Thoracic aorta endothelial cell (primary cell): ENCODE measurements at places on chromosomes 1 and 21. TPM values are rescaled to one million over a fixed set of nuclear protein-coding genes. Genes with fewer than 3 reads are reported as not detected.

The SAMSN1 gene
- 3.6 and 10.8 TPM in 2 replicates for total RNA-seq

The AZIN2 gene
- total RNA-seq = 1.2 and 1.4 TPM in 2 replicates

The PRKAA2 gene
- 10.0 and 11.2 TPM in 2 replicates for total RNA-seq

The OR10Z1 gene
- total RNA-seq = not detected in 2 replicates

The AK5 gene
- total RNA-seq = 0.65 and 8.2 TPM in 2 replicates

The TRMT1L gene
- 19.9 and 29.6 TPM in 2 replicates for total RNA-seq

The FCRL4 gene
- total RNA-seq = not detected in 2 replicates

The PGLYRP3 gene
- total RNA-seq = not detected in 2 replicates

The PROK1 gene
- not detected in 2 replicates for total RNA-seq

The SERTAD4 gene
- total RNA-seq = 2.7 and 4.7 TPM in 2 replicates

The RNU5D-1 gene
- total RNA-seq = not detected in 2 replicates

The ENTREP3 gene
- 11.8 and 15.3 TPM in 2 replicates for total RNA-seq

The POMGNT1 gene
- 39.5 and 49.2 TPM in 2 replicates for total RNA-seq

The TMEM222 gene
- total RNA-seq = 23.9 and 25.7 TPM in 2 replicates

The ANKRD35 gene
- 0.13 and 0.14 TPM in 2 replicates for total RNA-seq

The SLAMF9 gene
- total RNA-seq = not detected in 2 replicates

The SFN gene
- total RNA-seq = not detected in 2 replicates

The MAP10 gene
- total RNA-seq = 1.9 and 2.8 TPM in 2 replicates

The SYCP1 gene
- total RNA-seq = not detected in 2 replicates

The AIRE gene
- total RNA-seq = under 0.01 TPM in 1 of 2 replicates, not detected in the other

The FBLIM1 gene
- 410 and 466 TPM in 2 replicates for total RNA-seq

The CFHR2 gene
- total RNA-seq = not detected in 2 replicates

The S100A14 gene
- not detected in 2 replicates for total RNA-seq

The SYPL2 gene
- under 0.01 TPM in 1 of 2 replicates, not detected in the other for total RNA-seq

The FCN3 gene
- total RNA-seq = 0.14 TPM in 1 of 2 replicates, not detected in the other

The CYP4Z1 gene
- not detected in 2 replicates for total RNA-seq

The CFHR1 gene
- not detected in 2 replicates for total RNA-seq

The TFF3 gene
- total RNA-seq = 0.27 TPM in 1 of 2 replicates, not detected in the other

The RGS18 gene
- total RNA-seq = not detected in 2 replicates

The LRRC53 gene
- total RNA-seq = not detected in 2 replicates

The BOLA1 gene
- total RNA-seq = 5.3 and 7.4 TPM in 2 replicates

The UTS2 gene
- total RNA-seq = not detected in 2 replicates

The NOTCH2NLA gene
- 18.5 and 27.3 TPM in 2 replicates for total RNA-seq

The IER5 gene
- total RNA-seq = 17.6 and 19.4 TPM in 2 replicates

The MROH9 gene
- not detected in 2 replicates for total RNA-seq

The PTGS2 gene
- 12.9 and 61.7 TPM in 2 replicates for total RNA-seq

The SPRR2E gene
- not detected in 2 replicates for total RNA-seq

The CELA2B gene
- total RNA-seq = not detected in 2 replicates

The ALDH9A1 gene
- 61.8 and 74.7 TPM in 2 replicates for total RNA-seq

The SNX7 gene
- total RNA-seq = 76.6 and 77.2 TPM in 2 replicates

The KRTAP27-1 gene
- total RNA-seq = not detected in 2 replicates

The TAL1 gene
- 35.5 and 36.8 TPM in 2 replicates for total RNA-seq

The HAO2 gene
- total RNA-seq = not detected in 2 replicates

The STPG1 gene
- total RNA-seq = 4.3 and 8.5 TPM in 2 replicates

The SIM2 gene
- total RNA-seq = 0.07 and 0.13 TPM in 2 replicates

The PLD5 gene
- not detected in 2 replicates for total RNA-seq
